ENCODE measurements at places on chromosomes 2 and 18.
A peak's percentile ranks its signal among the peaks of the same experiment; 100 is the strongest.

DNA sequence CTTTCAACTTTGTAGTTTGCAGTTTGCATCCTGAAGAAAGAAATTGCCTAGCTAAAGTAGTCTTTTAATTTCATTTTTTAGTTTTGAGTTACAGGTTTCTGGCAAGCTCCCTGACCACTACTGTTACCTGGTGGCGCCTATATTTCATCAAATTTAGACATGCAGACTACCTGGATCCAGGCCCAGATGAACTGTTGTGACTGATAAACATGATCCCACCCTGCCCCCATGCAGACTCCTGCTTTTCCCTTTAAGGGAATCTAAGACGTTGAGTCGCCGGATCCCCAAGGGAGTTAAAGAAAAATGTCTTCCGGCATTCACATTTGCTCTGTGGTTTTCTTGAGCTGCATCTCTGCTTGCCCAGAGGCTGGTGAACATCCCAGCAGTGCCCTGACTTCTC is 22.2 kb downstream of the METAP1D start:
- no peak for DNase-seq

DNA sequence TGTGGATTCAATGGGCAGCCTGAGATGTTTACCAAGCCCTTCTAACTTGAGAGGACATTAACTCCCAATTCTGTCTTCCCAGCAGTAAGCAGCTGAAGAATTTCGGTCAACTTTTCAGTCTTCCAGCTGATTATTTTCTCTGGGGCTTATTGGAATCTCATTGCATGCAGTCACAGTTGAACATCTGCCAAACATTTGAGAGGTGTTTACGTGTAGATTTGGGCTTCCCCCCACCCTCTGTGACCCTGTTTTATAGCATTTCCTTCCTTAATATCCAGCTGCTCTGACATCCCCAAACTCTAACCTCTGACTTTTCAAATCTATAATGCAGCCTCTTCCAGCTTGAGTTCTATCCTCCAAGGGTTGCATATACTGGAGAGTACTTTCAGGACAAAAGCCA is 16.5 kb upstream of the VIT start:
- no peak for DNase-seq

- no peak for DNase-seq
Observed at GRCh38 chr18:74534150-74534969, at the start of gene CNDP1. Gene CNDP1, plus strand, starts transcription at chr18:74534500. Its CDS starts 168 bp downstream, at chr18:74534668.

DNA sequence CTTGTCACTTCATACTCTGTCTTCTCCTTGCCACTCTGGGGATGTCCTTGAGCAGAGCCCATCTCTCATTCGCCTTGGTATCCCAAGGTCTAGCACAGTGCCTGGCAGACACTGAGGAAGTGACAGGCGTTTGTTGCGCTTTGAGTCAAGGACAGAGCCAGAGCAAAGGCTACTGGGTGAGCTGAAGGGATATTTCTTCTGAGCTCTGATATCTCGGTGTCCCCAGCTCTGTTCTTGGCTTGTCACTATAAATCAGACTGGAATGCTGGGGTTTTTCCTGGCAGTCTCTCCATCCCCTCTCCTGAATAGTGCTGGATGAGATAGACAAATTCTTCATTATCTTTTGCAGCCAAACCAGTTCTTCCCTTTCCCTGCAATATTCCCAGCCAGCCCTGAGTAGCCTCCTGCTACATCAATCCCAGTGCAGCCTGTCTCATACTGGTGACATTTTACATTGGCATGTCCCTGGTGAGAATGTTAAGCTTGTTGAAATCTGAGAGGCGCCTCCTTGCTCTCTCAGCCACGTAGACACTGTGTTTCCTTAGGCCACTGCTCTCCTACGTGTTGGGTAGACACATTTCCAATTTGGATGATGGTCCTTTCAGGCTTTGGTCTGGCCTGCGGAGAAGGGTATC is 61.7 kb downstream of the CTIF start:
- no peak for DNase-seq

DNA sequence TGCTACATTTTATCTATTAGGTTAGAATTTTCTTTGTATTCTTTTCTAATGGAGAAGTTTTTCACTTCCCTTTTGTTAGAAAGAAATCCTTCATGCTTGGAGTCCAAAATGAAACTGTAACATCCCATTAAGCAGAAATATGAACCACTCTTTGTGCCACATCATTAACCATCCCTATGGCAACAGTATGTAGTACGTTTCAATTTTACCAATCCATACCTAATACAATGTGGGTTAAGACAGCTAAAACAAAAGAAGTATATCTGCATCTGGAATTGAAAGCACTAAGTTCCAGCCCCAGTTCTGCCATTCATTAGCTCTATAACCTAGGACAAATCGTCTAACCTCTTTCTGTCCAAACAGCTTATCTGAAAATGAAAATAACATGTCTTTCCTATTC is 409.2 kb upstream of the SPHKAP start:
- no peak for DNase-seq

DNA sequence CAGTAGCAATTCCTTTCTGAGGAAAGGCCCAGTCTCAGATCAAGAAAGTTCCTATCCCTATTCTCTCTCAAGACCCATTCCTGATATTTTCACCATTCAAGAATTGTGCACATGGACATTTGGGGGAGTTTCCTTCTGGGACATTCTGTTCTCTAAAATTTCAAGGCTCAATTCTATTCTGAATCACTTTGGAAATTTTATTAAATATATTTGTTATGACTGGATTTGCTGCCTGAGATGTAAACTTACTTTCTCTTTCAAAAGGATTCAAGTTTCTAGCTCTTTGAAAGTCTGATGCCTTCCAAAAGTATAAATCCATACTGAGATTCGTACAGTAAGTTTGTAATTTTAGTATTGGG is 55.3 kb upstream of the STK17B start:
- DNase-seq: no peak

DNA sequence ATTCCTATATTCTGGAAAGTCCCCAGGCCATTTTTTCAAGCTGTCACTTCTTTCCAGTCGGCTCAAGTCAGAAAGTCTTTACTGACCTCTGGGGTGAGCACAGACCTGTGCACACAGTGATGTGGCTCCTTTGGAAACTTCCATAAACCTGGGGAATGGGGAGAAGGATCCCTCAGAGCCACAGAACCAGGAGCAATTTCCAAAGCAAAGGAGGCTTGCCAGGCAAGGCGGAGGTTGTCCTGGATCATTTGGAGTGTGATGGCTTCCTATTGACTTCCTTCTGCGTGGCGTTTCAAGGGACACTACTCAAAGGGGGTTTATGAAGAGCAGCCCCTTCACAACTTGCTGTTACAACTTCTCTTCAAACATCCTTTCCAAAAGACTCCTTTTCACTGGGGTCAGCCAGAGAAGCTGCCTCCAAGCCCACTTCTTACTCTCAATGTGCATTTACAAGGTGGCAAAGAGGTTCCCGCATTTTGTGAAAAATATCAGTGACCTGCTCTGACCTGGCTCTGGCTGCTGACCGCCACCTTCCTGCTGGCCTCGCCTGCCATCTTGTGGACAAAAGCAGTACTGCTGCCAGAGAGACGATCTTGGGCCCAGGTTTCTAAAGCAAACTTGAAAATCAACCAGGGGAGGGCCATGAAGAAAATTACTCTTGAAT is 18.2 kb upstream of the TMEM247 start:
- DNase-seq: peak; percentile 74

DNA sequence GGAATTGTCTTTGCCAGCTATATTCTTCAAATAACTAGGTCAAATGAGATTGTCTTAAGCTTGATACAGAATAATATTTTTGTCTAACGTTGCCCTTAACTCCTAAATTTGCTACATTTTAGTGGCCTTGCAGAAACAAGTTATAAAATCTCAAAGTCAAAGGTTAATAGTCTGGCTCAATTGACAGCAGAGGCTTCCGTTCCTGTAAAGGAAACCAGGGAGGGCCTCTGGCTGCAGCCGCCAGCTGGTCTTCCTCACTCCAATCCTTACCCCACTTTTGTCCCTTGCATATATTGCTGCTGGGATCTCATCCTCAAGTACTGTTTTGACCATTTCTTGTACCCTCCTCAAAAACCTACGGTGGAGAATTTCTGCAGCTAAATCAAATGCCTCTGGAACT is 17.1 kb downstream of the CYB5A start:
- no peak for DNase-seq

DNA sequence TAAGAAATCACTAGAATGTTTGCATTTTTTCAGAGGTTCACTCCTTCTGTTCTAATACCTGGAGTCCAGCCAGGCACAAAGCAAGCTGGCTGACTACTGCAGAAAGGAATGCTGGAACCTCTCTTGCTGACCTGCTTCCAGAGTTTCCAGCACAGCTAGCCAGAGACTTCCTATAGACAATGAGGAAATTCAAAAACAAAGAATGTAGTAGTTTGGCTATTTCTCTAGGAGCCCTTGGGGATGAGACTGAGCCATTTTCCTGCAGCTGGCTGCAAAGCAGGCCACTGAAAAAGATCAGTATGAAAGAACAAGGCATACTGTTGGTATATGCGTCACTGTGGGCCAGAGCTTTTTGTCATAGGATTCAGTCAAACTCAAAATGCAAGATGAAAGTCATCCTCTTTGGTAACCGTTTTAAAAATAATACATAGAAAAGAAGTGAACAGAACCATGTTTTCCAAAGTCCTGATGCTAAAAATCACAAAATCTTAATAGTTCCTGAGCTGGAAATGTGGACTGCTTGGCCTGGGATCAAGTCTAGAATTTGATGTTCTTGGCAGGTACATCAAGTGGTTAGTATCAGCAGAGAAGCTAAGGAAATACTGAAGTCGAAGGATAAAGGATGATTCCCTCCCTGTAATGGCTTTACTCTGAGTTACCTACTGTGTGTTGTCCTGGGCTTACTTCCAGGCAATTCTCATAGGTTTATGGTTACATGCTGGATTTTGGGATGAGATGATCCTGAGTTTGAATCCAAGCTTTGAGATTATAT is 9.0 kb upstream of the DSEL start:
- no peak for DNase-seq

DNA sequence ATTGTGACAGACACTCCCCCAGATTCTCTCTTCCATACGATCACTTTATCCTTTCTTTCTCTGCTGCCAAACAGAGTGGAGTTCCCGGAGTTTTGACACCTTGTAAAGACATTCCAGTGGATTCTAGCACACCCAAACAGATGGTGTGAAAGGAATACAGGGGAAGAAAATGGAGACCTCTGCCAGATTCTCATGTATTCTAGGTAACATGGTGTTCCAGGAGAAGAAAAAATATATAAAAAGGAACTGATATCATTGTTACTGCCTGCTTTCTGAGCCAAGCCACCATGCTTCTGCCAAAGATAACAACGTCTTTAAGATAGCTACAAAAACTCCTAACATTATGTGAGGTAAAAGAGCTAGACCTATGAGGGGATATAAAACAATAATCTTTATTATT is 136.5 kb downstream of the TXNL1 start:
- no peak for DNase-seq

- DNase-seq: no peak
Observed at GRCh38 chr2:160517731-160518130, 24.1 kb upstream of the RBMS1 start.

- DNase-seq: no peak
Observed at GRCh38 chr2:42777883-42778805, 14.2 kb upstream of the OXER1 start.

DNA sequence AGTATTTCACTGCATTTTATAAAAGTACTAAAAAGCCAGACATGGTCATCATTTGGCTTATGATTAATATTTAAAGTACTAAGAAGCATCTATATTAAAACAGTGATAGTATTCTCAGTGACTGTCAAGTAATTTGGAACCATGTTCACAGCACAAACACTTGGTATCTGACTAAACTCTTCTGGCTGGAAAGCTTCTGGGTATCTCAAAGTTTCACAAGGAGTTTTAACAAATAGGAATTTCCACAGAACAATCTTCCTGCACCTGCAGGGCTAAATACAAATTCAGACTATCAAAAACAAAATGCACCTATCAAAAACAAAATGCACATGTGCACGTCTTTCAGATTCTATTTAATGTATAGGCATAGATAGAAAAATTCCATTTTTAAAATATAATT is 158.8 kb downstream of the L3MBTL4 start:
- no peak for DNase-seq

- no peak for DNase-seq
Observed at GRCh38 chr18:21456428-21457178, 143.9 kb downstream of the ESCO1 start.

GRCh38 chr2:159129824-159130223 is 156.7 kb downstream of the WDSUB1 start:
- DNase-seq: no peak

- no peak for DNase-seq
Observed at GRCh38 chr18:55013685-55014084, 54.4 kb upstream of the CCDC68 start.

GRCh38 chr2:37753758-37754157 is 82.3 kb upstream of the CDC42EP3 start:
- no peak for DNase-seq

DNA sequence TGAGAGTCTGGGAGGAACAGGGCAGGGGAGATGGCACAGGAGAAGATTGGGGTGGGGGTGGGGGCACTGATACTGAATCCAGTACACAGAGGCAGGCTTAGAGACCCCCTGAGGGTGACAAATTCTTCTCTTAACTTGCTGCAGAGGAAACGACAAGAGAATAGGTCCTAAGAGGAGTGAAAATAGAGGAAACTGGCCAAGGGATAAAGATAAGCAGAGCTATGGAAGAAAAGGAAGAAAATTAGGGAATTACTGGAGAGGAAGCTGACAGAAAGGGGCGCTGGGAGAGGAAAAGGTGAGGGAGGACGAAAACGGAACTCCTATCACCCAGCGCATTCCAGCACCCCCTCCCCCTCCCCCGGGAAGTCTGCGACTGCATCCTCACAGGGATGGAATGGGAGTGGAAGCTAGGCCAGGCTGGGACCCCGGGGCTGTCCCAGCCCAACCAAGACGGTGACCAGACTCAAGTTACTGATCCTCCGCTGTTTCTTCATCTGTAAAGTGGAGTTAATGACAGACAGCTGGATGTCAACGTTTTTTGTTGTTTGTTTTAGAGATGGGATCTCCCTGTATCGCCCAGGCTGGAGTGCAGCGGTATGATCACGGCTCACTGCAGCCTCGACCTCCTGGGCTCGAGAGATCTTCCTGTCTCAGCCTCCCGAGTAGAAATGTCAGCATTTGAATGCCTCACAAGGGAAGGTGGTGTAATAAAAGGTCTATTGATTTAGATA is 2.6 kb upstream of the EMX1 start:
- DNase-seq: no peak

DNA sequence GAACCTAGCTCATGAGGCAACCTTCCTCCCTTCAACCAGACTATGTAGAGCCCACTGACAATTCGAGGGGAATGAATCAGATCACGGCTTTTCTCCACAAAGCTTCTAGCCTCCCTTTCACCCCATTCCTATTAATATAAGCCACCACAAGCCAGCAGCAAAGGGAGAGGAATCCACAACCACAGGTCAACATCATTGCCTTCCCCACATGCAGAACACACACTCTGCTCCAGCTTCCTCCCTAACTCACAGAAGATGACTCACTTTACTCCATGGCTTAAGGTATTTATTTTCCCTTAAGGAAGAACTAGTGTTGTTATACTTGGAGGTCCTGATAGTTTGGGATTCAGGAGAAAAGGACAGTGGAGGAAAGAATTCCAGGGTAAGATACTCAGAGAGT is 272.2 kb downstream of the C1D start:
- no peak for DNase-seq

Measured in anterior cingulate cortex (tissue), 58 donors.